Hepatocyte (in vitro differentiated cells): ENCODE measurements at places on chromosomes 5 and 9.

DNA sequence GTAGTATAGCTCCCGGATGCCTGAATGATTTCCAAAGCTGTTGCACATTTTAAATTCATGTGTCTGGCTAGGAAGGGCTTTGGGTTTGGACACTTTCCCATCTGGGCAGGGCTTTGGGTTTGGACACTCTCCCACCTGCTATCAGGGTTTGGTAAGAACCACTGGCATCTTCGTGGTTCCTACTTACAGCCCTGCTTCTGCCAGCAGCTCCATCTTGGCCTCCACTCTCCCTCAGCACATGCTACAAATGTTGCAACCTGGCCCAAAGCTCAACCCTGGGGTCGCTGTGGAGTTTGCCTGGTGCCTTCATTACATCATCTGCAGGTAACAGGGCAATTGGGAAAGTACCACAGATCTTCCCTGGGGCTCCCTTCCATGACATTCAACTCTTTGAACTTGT lies 3.5 kb downstream of the TMCO6 start:
- DNase-seq: no peak

DNA sequence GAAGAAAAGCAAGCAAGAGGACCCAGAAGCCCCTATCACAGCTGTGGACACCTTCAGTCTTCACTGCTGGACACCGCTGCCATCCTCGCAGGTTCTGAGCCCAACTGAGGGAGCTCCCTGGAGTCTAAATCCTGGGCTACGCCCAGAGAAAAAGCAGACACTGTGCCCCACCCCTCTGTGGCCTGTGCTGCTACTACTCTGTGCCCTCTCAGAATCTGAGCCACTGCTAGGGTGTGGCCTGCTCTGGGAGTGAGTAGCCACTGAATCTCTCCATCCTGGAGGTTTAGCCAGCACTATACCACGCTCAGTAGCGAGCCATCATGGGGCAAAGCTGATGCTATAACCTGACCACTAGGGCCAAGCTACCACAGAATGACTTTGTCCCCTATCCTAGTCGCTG lies 338.2 kb downstream of the NPR3 start:
- DNase-seq: no peak

GRCh38 chr9:129513282-129513681 lies 107.6 kb downstream of the C9orf50 start:
- DNase-seq: no peak

GRCh38 chr9:92513349-92513748 lies 22.4 kb downstream of the ECM2 start:
- no peak for DNase-seq

GRCh38 chr5:168969326-168969886 lies 331.5 kb downstream of the SLIT3 start:
- no peak for DNase-seq

DNA sequence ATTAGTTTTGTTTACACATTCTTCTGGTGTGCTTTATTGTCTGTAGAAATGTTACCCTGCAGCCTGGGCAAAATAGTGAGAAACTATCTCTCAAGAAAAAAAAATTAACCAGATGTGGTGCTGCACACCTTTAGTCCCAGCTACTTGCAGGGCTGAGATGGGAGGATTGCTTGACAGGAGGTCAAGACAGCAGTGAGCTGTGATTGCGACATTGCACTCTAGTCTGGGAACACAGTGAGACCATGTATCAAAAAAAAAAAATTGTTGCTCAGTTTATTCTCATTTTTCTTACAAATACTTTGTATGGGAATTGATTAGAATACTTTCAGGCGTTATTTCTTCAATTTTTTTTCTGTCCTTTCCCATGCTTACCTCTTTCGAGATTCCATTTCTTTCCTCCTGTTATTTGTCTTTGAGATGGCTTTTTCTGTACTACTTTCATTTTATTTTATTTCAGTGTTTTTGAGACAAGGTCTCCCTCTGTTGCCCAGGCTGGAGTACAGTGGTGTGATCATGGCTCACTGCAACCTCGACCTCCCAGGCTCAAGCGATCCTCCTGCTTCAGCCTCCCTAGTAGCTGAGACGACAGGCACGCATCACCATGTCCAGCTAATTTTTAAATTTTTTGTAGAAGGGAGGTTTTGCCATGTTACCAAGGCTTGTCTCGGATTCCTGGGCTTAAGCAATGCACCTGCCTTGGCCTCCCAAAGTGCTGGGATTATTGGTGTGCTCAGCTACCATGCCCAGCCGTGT lies 24.9 kb downstream of the TENT2 start:
- no peak for DNase-seq
